ENCODE measurements at places on chromosomes 12 and 14.

DNA sequence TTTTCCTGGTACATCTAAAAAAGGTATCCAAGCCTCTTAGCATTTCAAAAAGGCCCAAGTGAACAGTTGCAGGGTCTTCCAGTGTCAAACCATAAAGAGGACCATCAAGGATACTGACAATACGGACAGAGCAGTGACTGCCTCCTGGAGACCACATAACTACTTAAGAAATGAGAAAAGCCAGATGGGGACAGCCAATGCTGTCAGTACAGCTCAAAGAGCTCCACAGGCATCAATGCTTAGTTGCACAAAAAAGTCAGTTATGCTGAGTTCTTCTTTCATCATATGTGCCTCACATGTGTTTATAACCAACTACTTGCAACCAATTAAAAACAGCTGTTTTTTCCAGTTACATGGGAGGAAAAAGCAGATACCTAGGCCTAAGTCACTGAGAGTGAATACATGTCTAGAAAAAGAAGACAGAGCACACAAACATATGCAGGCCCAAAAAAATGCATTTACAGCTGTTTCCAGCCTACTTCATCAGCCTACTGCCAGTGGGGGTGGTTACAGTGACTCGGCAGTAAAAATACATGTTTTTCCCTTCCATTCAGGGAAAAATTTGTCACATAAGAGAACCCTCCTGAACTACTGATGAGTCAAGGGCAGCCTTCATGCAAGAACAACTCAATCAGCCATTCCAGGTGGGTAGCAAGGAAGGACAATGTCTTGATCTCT, 84.0 kb downstream of the DCAF5 start:
- DNase-seq = no peak

DNA sequence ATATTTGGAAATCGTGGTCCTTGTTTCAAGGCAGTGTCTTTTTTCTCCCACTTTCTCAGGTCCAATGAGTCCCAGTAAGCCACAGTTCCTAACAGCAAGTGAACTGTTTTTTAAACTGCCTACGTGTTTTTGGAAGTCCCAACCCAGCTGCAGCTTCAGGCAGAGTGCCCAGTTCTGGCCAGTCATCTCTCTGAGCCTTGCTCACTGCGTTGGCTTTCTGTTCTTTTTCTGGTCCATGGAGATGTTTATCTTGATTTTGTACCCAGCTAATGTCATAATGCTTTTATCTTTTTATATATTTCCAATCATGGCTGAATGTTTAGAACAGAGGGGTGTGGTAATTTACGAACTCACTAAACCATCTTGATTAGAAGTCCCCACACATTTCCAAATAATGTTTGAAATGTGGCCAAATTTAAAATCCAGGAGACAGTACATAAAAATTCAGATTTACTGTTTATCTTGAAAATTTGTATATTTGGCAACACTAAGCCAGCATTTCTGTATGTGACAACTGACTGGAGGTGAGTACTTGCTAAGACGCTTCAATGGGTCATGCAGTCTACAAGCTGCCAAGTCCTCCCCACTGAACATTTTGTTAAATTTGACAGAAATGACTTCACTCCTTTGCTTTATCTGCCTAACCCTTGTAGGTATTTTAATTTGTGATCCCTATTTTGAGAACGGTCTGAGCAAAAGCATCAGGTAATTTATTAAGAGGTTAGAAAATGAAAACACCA, 46.1 kb upstream of the OTOGL start:
- no peak for DNase-seq

GRCh38 chr12:121038861-121039668, at the start of gene OASL:
OASL (minus strand) TSS chr12:121039246; CDS start chr12:121038971, 275 bp downstream.
- no peak for DNase-seq

- no peak for DNase-seq
Observed at GRCh38 chr12:30936036-30936435, 9.5 kb downstream of the TSPAN11 start.

DNA sequence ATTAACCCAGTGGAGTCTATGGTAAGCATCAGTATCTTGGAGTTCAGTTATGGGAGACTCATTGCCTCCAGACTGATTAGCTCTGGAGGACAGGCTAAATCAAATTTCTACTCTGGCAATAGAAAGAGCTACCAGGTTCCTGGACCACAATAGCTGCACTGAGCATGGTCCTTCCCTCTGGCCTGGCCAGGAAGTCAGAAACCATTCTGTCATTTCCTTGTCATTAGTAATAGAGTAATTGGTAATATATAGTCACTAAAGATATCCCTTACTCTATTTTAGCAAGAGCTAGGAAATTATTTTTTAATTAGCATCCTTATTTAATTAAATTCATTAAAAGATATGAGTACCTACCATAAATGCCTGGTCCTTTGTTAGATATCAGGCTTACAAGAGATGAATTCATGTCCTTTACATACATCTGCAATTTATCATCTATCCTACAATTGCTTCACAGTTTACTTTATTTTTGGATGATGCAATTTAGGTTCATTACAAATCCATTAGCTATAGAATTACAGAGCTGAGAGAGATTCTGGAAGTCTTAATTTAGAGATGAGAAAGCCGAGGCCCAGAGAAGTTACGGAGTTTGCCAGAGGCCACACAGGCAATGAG, 23.7 kb upstream of the TDRD9 start:
- DNase-seq = no peak

DNA sequence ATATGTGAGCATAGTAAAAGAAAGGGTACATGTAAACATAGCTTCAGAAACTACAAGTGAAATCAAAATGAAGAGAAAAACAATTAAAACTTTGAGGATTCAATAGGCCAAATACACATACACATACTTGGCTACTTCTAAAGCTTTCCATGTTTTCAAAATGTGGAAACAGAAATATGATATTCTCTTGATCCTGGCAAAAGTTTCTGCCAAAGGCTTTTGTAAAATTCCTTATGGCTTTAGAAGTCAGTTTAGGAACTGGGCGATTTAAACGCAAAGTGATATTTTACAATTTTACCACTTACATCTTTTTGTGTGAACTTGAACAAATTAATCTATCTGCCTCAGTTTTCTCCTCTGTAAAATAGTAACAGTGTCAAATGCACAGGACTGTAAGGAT, 756.4 kb downstream of the C12orf50 start:
- no peak for DNase-seq

Data from NK-92 treated with Interleukin-12 subunit alpha and Interleukin-12 subunit beta, amount 100 ng/mL, for 24 hours (cell line).